ENCODE measurements at places on chromosomes 12 and 14.

DNA sequence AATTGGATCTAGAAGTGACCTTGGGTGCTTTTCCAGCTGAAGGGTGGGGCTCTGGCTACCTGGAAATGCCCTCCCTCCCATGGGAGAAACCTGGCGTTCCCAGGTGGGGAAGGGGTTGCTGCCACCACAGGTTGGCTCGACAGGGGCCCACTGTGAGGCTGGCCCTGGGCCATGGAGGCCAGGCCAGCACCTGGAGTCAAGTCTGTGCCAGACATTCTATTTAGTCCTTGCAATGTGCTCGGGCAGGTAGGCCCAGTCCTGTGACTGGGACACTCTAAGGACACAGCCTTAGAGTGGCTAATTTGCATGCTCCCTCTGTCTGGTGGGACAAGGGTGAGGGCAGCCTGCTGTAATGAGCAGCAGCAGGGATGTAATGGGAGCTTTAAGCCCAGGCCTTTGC lies 11.9 kb downstream of the VRTN start:
- no peak for DNase-seq

- DNase-seq: no peak
Observed at GRCh38 chr14:65024957-65025356, 38.3 kb downstream of the FNTB start.

DNA sequence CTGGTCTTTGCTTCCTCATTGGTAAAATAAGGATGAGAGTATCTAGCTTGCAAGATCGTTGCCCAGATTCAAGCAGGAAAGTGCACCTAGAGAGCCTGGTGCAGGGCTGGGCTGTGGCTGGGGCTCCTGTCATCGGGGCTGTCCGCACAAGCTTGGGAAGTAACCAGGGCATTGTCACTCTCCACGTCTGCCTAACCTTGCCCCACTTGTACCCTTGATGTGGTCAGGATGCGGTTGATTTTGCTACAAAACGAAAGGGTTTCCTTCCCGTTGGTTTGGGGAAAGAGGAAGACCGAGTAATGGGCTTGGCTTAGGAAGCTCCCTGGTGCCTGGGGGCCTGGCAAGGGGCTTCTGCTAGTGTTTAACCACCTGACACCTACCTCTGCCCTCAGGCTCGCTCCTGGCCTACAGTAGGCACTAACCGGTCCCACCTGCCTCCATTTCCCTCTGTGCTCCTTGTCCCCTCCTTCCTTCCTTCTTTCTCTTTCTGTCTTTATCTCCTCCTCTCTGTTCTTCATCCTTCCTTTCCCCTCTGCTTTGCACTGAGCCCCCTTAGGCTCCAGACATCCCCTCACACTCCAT lies 21.8 kb downstream of the MVK start:
- DNase-seq: no peak

GRCh38 chr12:95573951-95574576 lies 22.8 kb upstream of the USP44 start:
- no peak for DNase-seq

DNA sequence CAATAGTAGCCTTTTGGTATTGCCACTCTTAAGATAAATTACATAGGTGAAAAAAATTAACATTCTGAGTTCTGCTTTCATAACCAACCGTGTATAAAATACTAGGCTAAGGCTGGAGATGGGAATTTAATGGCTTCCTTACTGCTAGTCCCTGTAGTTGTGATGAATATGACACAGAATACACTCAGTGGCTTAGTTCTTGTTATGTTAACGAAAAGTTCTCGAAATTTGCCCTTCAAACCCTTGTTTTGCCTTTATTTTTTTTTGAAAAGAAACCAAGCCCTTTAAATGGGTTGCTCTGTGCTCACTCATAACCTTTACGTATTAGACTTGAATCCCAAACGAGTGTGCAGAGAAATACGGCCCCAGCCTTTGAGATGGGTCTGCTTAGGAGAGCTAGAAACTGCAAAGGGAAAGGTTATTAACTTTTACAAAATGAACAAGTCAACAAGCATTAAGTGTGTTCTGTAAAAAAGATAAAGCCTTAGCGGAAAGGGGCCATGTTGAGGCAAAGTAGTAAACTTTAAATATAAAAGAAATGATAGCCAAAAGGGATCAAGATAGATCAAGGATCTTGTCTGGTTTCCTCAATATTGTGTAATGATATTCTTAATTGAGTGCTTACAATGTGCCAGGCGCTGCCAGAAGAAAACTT lies 1.7 kb downstream of the NUDT4 start:
- no peak for DNase-seq

- DNase-seq: no peak
Observed at GRCh38 chr12:52121824-52122539, 42.5 kb downstream of the SMIM41 start.
